ENCODE measurements at places on chromosomes 3 and 15. TPM values are rescaled to one million over a fixed set of nuclear protein-coding genes. Genes with fewer than 3 reads are reported as not detected.

The ESYT3 gene
- total RNA-seq = 0.54 TPM

The PPP1R14D gene
- not detected for total RNA-seq

The IQCF5 gene
- total RNA-seq = not detected

The GRM2 gene
- total RNA-seq = 0.07 TPM

The C15orf39 gene
- 32.8 TPM for total RNA-seq

The GOLGA8Q gene
- total RNA-seq = not detected

The CHL1 gene
- not detected for total RNA-seq

The WNT5A gene
- total RNA-seq = 0.66 TPM

The ACP3 gene
- not detected for total RNA-seq

The CLDND1 gene
- 61.0 TPM for total RNA-seq

The FANCD2OS gene
- total RNA-seq = not detected

The PIGZ gene
- 1.2 TPM for total RNA-seq

The DHX36 gene
- total RNA-seq = 59.6 TPM

The PRR20G gene
- total RNA-seq = 0.54 TPM

The TM6SF1 gene
- total RNA-seq = not detected

The DCUN1D1 gene
- 19.1 TPM for total RNA-seq

The GOLGA8H gene
- total RNA-seq = 1.2 TPM

The XCR1 gene
- not detected for total RNA-seq

The ZNF592 gene
- 19.5 TPM for total RNA-seq

The GRK7 gene
- total RNA-seq = not detected

The GATM gene
- 1.8 TPM for total RNA-seq

The SKOR1 gene
- total RNA-seq = 0.06 TPM

The SPG21 gene
- 120 TPM for total RNA-seq

The RPN1 gene
- total RNA-seq = 159 TPM

The WWTR1 gene
- total RNA-seq = 115 TPM

The CYP1A2 gene
- total RNA-seq = not detected

The CCR5 gene
- not detected for total RNA-seq

The SNTN gene
- not detected for total RNA-seq

The CAPN3 gene
- 0.47 TPM for total RNA-seq

The IDH3A gene
- total RNA-seq = 91.4 TPM

The CAMK2N2 gene
- 0.75 TPM for total RNA-seq

The CCK gene
- total RNA-seq = 1.5 TPM

The RTP1 gene
- not detected for total RNA-seq

The CPA3 gene
- not detected for total RNA-seq

The LINGO1 gene
- 8.1 TPM for total RNA-seq

The C15orf40 gene
- 41.2 TPM for total RNA-seq

The TICRR gene
- total RNA-seq = 14.1 TPM

The SPATA12 gene
- 0.41 TPM for total RNA-seq

The DUOX2 gene
- total RNA-seq = 0.05 TPM

The LRRC34 gene
- total RNA-seq = not detected

The REC114 gene
- not detected for total RNA-seq

The AKAP13 gene
- 103 TPM for total RNA-seq

The LRRC31 gene
- total RNA-seq = not detected

The COL6A5 gene
- total RNA-seq = not detected

The PLA1A gene
- total RNA-seq = 0.21 TPM

The GOLGA6L7 gene
- not detected for total RNA-seq

The KLHL6 gene
- total RNA-seq = not detected

The SLC15A2 gene
- total RNA-seq = 0.29 TPM

The SLC2A2 gene
- not detected for total RNA-seq

The GATA2 gene
- total RNA-seq = 4.8 TPM

The ZMYND10 gene
- total RNA-seq = 1.5 TPM

The PLA2G4D gene
- not detected for total RNA-seq

The SLC30A4 gene
- 1.7 TPM for total RNA-seq

All from A549 treated with ZK216348 at 1 μM for 4 hours (cell line).